ENCODE measurements at places on chromosomes 7 and 10.

DNA sequence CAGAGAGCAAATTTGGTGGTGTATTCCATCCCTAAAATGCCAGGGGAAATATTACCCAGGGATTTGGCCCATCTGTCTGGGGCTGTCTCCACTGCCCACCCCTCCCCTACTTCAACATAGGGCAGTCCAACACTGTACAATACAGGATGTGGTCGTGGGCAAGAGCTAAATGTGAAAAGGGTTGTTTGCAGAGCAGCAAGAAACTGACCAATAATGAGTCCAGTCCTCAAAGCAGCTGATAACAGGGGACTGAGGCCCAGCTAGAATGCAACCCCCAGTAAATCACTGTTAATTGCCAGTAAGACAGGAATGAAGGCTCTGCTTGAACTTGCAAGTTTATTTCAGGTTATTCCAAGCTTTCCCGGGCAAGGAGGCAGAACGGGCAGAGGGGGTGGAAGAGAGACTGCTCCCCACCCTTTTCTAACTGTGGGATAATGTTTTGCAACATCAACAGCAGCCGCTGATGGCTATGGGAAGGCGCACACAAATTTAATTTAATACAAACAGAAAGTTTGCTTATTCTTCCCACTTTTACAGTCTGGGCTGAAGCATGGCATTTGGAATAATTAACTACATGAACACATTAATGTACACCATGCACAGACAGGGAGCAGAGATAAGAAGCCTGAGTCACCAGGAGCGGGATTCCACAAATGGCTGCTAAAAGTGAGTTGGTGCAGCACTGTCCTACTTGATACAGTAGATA is 36.8 kb downstream of the AFAP1L2 start:
- peak; percentile 59 for DNase-seq

DNA sequence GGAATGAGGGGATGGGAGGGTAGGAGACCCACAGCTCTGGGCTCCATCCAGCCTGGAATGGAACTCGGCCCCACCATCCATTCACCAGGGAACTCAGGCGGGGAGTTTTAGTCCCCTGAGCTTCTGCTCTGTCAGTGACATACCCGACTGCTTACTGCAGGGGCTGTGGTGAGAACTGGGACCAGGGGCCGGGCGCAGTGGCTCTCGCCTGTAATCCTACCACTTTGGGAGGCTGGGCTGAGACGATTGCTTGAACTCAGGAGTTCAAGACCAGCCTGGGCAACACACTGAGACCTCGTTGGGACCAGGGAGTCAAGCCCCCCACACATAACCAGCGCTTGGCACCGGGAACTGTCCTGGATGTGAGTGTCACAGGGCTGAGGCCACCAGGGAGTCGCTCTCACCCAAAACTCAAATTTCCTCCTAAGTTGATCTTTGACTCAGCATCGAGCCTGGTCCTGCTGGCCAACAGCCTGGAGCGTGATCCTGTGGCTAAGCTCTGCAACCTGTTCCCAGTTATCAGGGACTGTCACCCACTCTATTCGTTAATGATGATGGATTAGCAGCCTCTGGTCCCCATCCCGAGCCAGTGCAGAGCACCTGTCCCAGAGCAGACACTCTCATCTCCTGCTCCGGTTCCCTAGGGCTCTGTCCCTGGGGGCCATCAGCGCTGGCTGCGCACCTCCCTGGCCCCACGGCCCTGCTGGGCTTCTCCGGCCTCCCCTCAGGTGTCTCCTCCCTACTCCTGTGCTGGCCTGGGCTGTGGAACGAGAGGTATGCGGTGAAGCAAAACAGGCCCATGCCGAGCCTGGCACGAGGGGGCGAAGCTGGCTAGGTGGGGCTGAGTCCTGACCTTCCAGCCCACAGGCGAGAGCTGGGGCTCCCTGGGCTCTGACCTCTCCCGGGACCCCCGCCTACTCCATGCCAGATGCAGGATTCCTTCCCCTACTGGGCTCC is 902 bp upstream of the CLDN15 start:
- DNase-seq = no peak

DNA sequence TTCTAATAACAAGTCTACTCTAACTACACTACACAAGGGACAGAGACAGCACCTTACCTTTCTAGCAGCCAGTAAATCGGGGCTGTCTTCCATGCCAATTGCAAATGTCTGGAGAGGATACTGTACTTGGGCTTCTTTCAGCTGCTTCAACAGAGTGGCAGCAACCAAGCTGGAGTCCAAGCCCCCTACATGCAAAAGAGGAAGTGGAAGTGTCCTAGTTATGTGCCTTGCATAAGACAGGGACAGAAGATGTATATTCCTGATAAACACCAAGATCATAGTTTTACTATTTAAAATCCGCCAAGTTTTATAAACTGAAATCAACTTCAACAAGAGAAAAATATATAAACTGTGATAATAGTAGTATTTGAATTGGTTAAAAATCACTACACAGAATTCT is 14.0 kb downstream of the ASNS start:
- no peak for DNase-seq

DNA sequence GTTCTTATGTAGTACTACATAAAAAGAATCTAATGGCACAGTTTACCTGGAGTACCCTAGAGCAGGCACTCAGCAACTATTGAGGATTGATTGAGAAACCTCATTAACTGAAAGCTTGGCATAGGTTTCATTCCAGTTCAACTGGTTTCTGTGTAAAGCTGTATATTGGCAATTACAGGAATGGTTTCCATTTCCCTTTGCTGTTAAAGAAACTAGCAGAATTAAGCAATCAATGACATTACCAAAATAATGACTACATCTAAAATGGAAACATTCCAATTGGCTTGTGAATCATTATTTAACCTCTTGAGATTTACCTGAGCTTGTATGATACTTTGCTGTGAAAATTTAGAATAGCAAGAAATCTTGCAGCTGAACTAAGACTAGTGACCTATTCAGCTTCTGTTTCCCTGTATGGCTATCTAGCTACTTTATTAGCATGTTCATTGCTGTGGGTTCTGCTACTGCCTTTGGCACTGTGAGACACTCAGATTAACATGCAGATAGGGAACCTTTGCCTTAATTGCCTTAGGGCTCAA is 33.5 kb upstream of the CADPS2 start:
- DNase-seq = peak; percentile 82

DNA sequence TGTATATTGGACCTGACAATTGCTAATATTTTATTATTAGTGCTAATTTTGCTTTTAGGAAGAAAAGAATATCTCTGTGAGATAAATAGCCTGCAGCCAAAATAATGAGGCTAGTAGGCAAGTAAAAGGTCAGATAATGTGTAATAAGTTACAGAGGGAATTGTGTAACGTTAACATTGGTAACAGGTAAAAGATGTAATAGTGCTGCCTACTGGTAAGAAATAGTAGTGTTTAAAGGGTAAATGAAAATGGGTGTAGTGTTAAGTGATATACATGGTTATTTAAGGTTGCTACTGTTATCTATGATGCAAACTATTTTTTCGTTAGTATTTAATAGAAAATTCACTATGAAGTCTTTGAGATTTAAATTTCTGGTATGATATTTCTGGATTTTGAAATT is 9.2 kb upstream of the FOXP2 start:
- DNase-seq = peak; percentile 61

- DNase-seq = no peak
Measured at GRCh38 chr10:47258921-47259320, 41.1 kb upstream of the GDF10 start.

- DNase-seq = no peak
Measured at GRCh38 chr10:90939116-90939515, 18.2 kb upstream of the ANKRD1 start.

Measured in bronchial epithelial cell (primary cell).